AG08395 (cell line): ENCODE measurements at places on chromosomes 3 and 15.

GRCh38 chr3:163521261-163521660 is 1557.0 kb downstream of the SI start:
- DNase-seq = no peak

DNA sequence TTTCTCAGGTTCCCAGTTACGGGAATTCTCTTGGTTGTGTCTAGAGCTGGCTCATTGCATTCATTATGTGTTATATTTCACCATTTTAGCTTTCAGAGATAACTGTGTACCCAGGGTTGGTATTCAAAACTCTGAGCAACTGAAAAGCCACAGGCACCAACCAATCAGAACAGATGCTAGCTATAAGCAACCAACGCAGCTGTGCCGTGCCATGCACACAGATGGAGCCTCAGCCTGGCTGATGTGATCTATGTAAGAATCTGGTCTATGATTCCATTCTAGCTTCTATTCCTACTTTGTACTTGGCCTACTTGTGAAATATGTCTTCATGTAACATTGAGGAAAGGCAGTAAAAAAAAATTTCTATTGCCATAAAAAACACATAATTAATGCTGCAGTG is 95.0 kb upstream of the CCDC80 start:
- no peak for DNase-seq

- no peak for DNase-seq
Measured at GRCh38 chr15:28274635-28275034, 47.3 kb downstream of the HERC2 start.

- no peak for DNase-seq
Measured at GRCh38 chr3:129106320-129106719, 15.3 kb downstream of the RAB43 start.

- no peak for DNase-seq
Measured at GRCh38 chr3:119380697-119381096, 82.7 kb downstream of the TMEM39A start.

DNA sequence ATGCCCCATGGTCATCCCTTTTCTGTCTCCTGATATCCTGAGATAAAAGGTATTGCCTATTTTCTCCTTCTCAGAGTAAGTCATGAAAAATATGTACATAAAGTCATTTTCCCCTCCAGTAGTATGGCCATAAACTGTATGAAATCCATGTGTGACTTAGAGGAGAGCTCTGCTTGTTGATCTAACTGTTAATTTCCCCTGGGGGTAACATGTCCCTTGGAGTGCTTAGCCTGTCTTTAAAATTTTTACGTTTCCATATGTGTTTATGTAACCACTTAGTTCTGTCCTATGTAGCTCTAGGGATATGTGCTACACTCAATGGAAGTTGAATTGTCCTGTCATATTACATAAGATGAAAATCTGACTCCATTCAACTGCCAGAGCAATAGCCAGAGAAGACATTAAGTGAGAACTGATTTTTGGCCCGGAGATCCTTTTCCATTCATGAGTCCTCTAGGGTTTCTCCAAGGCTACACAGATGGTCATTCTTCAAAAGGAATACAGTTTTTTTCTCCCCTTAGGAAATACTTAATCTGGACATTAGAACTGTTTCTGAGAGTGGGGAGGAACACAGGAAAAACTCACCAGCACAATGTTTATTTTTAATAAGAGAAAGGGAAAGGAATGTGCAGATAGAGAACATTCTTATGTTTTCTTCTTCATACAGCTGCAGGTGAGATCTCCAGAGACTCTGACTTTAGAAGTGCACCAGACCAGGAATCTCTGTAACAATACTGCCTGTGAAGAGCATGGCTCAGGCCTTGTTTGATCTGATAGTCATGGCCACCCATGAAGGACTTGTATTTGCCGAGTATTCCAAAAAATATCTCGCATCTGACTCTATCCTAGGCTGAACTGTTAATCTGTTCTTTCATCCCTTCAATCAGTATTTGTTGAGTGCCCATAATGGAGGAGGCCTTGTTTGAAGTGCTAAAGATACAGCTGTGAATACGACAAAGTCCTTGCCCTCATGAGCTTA is 29.8 kb upstream of the CLRN1 start:
- DNase-seq = no peak

DNA sequence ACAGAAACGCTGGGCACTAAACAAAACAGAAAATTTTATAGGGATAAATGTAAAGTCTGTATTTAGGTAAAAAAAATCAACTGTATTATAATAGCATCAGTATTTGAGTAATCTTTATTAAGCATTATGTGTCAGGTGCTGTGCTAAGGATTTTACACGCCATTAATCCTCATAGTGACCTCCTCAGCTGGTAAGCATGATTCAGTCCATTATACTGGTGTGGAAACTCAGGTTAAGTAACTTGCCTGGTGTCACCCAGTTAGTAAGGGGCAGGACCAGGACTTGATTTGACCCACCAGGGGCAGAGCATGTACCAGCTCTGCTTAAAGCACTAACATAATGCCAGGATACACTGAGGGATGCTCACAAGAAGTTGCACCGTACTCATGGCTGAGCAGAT is 4.8 kb downstream of the MYO5C start:
- DNase-seq = no peak

- peak; percentile 99 for DNase-seq
Measured at GRCh38 chr3:28241221-28242160, at the start of gene CMC1. TSS of gene CMC1 (plus strand) at chr3:28241619. CDS start at chr3:28241794, 175 bp downstream.

GRCh38 chr3:162094301-162094700 is 597.7 kb downstream of the OTOL1 start:
- DNase-seq = no peak

GRCh38 chr3:159366476-159366875 is 564.6 kb downstream of the MFSD1 start:
- no peak for DNase-seq

DNA sequence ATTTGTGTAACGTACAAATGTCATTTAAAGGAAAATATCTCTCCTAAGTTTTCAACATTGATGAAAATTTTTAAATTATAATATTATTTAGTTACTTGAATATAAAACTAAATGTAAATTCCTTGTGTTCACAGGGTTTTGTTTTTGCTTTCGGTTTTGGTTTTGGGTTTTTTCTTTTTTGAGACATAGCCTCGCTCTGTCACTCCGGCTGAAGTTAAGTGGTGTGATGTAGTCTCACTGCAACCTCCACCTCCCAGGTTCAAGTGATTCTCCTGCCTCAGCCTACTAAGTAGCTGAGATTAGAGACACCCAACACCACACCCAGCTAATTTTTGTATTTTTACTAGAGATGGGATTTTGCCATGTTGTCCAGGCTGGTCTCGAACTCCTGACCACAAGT is 79.3 kb upstream of the TCF12 start:
- DNase-seq = no peak

- no peak for DNase-seq
Measured at GRCh38 chr15:62173215-62173614, 8.1 kb upstream of the C2CD4B start.

DNA sequence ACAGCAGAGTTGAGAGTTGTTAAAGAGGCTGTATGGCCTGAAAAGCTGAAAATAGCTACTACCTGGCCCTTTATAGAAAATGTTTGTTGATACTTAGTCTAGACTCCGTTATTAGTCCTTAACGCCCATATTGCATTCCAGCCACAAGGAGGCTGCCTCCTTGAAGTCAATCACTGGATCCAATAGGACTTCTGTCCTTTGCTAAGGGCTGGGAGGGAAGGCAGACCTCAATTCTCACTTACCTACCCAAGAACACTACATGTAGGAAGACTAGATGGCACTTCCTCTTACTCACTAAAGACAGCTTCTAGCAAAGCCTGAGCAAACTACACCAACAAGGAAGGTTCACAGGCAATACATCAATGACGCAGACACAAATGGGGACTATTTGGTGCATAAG is 139.5 kb upstream of the HACD2 start:
- peak; percentile 17 for DNase-seq

DNA sequence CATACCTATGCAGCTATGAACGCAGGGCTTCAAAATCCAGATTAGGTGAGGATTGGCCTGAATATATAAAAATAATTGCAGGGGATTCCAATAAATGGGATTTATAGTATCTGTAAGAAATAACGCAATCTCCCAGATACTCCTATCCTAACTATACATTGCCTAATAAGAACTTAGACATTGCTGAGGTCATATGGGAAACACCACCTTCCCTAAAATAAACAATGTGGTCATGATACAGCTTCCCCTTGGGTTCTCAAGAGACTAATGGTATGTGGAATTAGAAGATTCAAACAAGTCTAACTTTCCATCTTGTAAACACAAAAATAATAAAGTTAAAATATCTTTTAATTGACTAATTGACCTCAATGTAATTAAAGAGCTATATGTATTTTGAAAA is 28.2 kb downstream of the UBE3A start:
- DNase-seq = no peak

DNA sequence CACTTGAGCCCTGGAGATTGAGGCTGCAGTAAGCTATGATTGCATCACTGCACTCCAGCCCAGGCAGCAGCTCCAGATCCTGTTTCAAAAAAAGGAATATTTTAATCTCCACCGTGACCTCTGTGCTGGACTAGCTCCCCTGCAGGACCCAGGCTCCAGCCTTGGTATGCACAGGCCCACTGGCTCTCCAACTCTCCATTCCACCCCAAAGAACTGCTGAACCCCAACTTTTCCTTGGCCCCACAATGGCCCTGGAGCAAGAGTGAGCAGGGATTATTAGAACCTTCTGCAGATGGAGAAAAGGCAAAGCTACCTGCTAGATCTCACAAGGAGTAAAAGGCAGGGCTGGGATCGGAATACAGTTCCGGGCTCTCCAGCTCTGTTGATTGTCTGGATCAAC is 32.8 kb upstream of the SFMBT1 start:
- no peak for DNase-seq

- no peak for DNase-seq
Measured at GRCh38 chr15:94743668-94744067, 512.3 kb downstream of the MCTP2 start.

DNA sequence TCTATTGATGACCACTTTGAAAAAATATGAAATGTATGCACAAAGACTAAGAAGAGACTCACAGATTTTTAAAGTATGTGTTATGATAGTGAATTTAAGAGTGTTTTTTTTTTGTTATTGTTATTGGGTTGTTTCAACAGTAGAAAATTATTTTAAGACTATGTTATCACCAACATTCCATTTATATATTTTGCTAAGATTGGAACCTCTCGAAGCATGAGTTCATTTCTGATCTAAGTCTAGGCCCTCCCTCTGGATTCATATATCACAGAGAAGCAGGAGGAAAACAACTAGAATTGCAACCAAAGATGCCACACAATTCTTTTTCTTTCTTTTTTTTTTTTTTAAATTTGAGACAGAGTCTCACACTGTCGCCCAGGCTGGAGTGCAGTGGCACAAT is 46.8 kb downstream of the ITGB5 start:
- DNase-seq = no peak

DNA sequence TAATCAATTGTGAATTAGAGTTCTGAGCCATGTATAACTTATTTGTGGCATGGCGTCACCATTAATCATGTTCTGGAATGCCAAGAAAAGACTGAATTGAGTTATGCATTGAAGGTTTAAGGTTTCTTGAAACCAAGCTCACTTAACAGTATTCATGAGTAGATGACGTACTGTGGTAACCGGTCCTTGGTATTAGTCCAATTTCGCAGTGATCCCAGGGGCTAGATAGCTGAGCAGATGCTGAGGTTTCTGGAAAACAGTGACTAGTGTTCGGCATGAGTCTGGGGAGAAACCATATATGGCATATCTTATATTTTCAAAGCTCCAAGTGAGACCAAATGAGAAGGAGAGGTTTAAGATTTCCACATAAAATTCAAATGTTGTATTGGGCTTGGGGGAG is 218.3 kb upstream of the LYSMD4 start:
- DNase-seq = no peak

DNA sequence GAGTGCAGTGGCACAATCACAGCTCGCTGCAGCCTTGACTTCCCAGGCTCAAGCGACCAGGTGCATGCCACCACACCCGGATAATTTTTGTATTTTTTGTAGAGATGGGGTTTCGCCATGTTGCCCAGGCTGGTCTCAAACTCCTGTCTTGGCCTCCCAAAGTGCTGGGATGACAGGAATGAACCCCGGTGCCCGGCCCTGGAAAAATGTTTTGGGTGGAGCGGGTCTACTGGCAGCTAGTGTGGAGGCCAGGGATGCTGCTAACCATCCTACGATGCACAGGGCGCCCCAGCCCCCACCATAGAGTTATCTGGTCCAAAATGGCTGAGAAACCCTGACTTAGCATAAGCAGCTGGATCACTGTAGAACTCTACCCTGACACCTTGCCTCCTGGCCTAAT is 35.4 kb downstream of the NIPA2 start:
- DNase-seq = no peak

DNA sequence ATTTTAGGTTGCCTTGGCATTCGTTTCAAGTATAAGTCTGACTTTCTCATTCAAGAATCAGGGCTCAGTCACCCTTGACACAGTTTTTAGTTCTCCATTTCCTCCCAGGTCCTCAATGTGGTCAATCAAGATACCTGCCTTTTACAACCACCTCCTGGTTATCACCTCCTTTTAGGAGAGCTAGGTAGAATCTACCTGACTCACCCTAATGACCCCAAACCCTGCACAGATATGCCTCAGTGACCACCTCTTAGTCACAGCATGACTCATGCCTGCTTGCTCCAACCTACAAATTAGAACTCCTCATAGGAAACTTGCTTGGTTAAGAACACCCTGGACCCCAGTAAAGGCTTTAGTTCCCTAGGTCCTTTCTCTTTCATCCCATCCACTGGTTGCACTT is 22.5 kb downstream of the DMXL2 start:
- DNase-seq = no peak

DNA sequence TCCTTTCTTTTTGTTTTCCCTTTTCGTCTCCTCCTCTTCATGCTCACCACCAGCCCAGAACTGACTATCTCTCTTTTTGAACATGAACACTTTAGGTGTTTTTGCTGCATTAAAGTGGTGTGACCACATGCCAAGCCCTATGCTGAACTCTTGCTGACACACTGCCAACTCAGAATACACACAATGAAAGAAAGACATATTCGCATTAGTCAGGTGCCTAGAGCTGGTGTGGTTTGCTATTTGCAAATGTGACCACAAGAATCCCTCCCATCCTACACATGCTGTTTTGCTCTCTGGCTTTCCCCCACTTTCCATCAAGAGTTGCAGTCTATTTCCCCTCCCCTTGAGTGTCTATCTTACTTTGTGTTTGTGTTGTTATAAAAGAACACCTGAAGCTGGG is 967.8 kb upstream of the CFAP20DC start:
- no peak for DNase-seq

- DNase-seq = no peak
Measured at GRCh38 chr15:77632534-77633133, at the start of gene LINGO1. TSS of gene LINGO1 (minus strand) at chr15:77632912. CDS start at chr15:77632315, 597 bp downstream.

- DNase-seq = peak; percentile 5
Measured at GRCh38 chr3:139455855-139456254, 20.5 kb downstream of the RBP2 start.
